ENCODE measurements at places on chromosomes 7 and 10.

DNA sequence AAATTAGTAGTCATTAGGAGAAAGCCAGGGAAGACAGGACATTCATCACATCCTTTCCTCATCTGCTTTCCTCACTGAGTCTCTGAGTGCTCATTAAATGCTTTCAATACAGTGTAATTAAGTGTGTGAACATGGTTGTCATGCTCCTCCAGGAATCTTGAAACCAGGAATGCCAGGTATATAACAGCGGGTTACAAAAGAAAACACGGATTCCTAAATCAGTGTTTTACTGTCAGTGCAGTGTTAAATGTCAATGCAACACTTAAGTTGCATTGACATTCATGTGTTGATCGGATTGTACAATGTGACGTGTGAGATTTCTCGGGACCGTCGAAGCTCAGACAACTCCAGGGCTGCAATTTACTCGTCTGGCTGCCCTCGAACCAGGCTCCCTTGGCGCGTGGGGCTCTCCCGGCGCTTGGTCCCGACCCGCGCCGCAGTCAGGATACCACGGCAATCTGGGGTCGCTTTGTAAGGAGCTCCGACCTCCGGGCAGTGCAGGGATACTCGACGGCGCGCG, 455 bp upstream of the SPAG6 start:
- no peak for DNase-seq

DNA sequence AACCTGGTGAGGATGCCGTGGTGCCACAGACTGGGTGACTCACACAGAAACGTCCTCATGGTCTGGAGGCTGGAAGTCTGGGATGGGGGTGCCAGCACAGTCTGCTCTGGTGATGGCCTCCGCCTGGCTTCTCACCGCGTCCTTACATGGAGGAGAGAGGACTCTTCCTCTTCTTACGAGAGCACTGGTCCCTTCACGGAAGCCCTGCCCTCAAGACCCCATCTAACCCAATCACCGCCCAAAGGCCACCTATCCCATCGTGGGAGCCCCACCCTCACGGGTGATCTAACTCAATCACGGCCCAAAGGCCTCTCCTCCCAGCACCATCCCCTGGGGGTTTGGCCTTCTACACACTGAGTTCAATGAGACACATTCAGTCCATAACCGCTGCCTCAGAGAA, 137.7 kb downstream of the PTPRN2 start:
- no peak for DNase-seq

- no peak for DNase-seq
Observed at GRCh38 chr10:14487488-14487883, 156.8 kb upstream of the FRMD4A start.

GRCh38 chr10:20993830-20994527, 96.9 kb upstream of the NEBL start:
- no peak for DNase-seq

- no peak for DNase-seq
Observed at GRCh38 chr10:35327790-35328403, 8.4 kb upstream of the CCNY start.

DNA sequence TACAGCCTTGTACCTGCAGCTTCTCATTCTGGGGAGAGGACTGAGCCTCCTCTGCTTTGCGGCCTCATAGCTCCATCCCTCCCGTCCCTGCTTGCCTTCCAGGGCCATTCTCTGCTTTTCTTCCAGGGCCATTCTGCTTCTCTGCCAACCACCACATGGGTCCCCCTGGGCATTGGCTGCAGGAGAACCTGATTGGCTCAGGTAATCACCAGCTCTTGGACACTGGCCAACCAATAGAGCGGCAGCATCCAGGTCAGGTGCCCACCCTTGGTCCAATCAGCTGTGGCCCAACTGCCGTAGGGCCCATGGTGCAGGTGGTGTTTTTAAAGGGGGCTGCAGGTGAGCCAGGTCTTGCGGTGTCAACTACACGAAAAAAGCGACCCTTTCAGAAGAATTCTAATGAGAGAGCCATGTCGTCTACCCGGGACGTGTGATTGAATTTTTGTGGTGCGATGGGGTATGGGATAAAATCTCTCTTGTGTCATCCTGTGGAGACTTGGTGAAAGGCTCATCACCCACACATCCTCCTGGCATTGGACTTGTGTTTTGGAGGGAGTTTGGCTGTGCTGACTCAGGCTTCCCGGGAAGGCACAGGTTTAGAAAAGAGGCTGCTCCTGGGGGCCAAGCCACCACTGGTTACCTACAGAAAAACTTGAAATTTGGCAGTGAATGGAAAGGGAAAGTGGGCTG, 46.0 kb upstream of the PODXL start:
- DNase-seq: no peak

GRCh38 chr10:6300106-6300783, 97.5 kb downstream of the PFKFB3 start:
- DNase-seq: no peak

DNA sequence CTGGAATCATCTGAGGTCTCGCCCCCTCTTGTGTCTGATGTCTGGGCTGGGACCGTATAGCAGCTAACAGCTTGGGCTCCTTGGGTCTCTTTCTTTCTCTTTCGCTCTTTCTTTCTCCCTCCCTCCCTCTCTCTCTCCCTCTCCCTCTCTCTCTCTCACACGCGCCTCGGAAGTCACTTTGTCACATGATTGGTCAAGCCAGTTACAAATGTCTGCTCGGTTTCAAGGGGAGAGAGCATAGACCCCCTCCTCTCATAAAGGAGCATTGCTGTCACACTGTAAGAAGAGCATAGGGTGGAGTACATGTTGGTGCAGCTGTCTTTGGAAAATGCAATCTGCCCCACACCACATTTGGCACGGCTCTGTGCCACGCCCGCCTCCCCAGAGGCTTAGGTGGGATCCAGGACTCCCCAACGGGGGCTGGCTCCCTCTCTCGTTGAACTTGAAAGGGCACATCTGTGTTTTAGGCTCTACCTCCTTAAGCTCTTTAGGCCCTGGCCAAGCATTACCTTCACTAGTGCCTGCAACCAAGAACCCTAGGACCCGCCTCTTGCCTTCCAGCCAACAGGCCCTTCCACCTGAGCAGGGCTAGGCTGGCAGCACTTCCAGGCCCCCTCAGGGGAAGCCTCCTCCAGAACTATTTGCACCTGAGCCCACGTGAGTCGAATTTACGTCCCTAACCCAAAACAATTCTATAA, 61.9 kb upstream of the CACUL1 start:
- no peak for DNase-seq

DNA sequence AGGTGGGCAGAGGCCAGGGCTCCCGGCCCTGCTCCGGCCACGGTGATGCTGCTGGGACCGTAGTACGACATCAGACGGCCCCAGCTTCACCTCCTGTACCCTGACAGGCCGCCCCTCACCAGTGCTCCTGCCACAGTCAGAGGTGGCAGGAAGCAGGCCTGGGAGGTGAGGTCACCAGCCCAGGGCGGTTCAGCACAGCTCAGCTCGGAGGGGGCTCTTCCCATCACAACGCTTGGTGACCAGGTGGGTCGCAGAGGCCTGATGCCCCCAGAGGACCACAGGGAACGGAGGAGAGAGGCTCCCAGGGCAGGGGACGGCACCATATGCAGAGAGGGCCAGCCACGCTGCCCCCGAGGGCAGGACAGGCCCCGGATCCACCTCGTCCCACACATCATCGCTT, 8.8 kb downstream of the MICALL2 start:
- no peak for DNase-seq

- DNase-seq: no peak
Observed at GRCh38 chr10:24383681-24384106, 174.8 kb downstream of the KIAA1217 start.

DNA sequence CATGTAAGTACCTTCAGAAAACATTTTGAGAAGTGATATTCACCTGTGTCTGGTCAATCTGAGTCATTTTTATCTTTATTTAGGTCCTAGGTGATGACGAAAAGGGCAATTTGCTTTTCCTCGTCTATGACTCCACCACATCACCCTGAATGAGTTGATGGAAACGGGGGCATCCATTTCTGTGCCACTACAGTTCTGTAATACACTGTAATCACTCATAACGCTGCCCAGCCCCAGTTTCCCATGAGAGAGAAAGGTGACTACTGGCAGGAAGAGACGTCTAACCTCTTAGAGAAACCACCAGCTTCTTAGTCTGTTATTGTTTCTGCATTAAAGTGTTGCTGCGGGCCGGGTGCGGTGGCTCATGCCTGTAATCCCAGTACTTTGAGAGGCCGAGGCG, 205.3 kb upstream of the MKLN1 start:
- no peak for DNase-seq

- DNase-seq: no peak
Observed at GRCh38 chr7:127873715-127874636, 157.3 kb downstream of the LRRC4 start.

DNA sequence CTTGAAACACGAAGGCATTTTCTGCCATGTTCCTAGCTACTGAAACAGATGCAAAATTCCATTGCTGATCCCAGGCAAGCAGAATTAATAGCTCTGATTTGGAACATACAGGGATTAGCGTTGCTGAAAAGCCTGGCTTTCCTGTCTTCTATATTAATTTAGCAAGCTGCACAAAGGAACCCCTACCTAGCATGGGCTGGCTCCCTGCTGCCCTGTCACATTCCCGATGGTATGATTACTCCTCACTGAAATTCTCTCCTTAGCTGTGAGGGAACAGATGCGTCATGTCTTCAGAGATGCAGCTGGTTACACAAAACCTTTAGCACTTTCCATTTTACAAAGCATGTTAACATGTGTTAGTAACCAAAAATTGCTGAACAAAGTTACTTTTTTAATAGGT, 878.9 kb downstream of the TYW1 start:
- no peak for DNase-seq

GRCh38 chr7:158760936-158761335, 56.3 kb upstream of the NCAPG2 start:
- no peak for DNase-seq

- no peak for DNase-seq
Observed at GRCh38 chr10:113216102-113216501, 266.1 kb downstream of the TCF7L2 start.

DNA sequence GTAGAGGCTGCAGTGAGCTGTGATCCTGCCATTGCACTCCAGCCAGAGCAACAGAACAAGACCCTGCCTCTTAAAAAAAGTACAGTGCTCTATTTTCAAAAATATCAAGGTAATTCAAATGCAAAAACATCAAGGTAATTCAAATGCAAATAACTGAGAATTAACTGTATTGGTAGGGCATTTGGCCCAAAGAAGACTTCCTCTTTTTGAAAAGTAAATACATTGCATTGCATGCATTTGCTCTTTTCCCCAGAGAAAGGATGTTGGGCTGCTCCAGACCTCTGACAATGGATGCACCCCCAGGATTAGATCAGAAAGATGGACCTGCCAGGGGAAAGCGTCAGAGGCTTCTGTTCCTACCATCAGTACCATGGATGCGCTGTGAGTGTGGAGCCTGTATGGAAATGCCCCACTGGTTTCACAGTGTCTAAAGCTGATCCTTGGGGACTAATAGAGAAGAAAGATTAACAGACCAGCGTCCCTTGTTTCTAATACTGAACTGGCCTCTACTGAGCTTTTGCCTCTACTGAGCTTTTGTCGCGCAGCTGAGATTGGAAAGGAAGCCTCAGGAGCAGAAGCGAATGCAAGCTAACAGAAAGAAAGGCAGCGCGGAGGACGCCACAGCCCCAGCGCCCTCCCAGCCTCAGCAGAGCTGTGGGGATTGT, 93.5 kb upstream of the LYZL2 start:
- DNase-seq: no peak

- DNase-seq: no peak
Observed at GRCh38 chr7:128948312-128948973, 10.7 kb downstream of the IRF5 start.

GRCh38 chr10:19968745-19969144, 152.5 kb downstream of the PLXDC2 start:
- no peak for DNase-seq

DNA sequence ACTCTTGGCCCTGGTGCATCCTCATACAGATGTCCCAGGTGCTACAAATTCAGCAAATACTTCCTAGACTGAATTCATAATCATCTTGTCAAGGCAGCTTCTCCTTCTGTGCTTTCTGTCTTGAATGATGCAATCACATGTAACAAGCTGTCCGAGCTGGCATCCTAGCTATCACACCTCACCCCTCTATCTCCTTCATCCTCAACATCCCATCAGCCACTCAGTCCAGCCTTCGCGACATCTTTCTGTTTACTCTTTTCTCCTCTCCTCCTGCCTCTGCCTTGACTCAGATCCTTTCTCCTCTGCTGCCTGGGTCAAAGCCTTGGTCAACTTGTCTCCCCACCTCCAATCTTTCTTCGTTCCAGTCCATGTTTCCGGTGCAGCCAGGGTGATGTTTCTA, 240.4 kb upstream of the CELF2 start:
- no peak for DNase-seq

DNA sequence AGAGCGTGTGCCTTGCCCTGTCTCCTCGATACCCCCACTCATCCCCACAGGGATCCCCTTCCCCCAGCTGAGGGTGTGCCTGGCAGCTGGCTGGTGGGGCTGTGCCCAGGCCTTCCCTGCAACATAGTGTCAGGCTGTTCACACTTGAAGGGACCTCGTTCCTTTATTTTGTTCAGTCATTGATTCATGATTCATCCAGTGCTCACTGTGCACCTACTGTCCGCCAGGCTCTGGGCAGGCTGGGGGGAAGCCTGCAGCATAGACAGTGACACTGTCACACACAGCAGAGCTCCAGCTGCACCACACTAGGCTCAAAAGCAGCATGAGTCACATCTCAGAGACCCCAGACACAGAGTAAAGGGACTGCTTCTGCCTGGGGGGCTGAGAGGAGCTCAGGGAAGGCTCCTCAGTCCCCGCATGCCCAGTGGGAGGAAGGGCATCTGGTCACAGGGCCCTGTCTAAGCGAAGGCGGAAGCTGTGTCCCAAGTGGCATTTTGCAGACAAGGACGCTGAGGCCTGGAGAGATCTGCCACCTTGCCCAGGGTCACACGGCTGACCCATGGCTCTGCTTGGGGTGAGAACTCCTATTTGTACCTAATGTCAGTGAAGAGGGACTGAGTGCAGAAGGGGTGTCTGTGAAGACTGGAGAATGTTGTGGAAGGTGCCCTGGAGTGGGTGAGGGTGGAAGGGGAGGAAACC, 27.9 kb downstream of the CDH23 start:
- DNase-seq: no peak

GRCh38 chr7:18940593-18941134, 176.8 kb downstream of the TWIST1 start:
- DNase-seq: no peak

DNA sequence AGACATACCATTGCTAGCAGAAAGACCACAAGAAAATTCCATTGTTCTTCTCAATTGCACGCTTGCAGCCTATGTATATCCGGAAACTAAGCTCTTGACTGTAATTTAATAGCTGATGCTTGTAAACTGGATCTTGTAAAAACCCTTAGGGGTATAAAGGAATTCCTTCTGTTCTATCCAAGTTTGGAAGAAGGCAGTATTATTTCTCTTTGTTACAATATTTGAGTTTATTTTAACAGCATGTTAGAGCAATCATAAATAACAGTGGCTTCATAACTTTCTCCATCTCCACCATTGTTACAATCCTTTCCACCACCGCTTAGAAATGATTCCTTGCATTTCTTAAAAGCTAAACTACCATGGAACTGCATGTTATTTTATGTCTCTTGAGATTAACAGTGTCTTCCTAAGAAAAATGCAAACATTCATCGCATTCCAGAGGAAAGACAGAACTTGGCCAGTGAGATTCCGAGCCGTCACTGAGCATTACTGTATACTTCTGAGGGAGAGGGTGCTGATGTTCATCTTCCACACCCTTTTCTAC, 92.5 kb downstream of the TRIL start:
- DNase-seq: no peak

GRCh38 chr7:36148422-36149065, 4.5 kb upstream of the EEPD1 start:
- DNase-seq: no peak

- no peak for DNase-seq
Observed at GRCh38 chr7:1758028-1758858, 88.2 kb downstream of the ELFN1 start.
